Hippocampal formation (tissue), 2 donors: ENCODE measurements at places on chromosomes 1 and 21.
A peak's percentile ranks its signal among the peaks of the same experiment; 100 is the strongest.

- no peak for DNase-seq
Measured at GRCh38 chr1:109228167-109228566, 14.4 kb downstream of the SARS1 start.

DNA sequence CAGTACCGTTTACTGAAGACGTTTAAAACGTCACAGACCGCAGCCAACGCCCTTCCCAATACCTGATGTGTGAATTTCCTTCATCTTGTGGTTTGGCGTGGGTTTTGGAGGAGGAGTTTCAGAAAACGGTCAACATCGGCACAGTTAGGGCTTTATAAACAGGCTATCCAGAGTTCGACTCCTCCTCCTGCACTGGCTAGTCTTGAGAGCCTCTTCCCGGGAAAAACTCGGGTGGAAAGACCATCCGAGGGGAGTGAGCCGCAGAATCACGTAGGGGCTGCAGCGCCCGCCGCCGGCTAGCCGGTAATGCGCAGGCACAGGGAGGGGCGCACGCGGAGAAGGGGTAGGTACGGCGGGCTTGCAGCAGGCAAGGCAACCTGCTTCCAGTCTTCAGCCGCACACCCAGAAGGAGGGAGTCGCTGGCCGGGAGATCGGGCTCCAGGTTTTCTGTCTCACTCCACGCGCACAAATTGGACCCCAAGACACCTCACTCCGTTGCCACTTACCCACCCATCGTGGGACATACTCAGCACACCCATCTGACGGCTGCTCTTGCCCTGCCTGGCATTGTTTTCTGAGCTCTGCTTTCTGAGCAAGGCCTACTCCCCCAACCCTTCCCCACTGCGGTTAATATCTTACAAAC, 25.4 kb downstream of the SLC19A2 start:
- DNase-seq: no peak

GRCh38 chr1:105874621-105875020, 1181.9 kb upstream of the PRMT6 start:
- no peak for DNase-seq

- DNase-seq: peak; percentile 61
Measured at GRCh38 chr1:20361805-20362381, 71.2 kb downstream of the VWA5B1 start.
